ENCODE measurements at places on chromosomes 7 and 10.

DNA sequence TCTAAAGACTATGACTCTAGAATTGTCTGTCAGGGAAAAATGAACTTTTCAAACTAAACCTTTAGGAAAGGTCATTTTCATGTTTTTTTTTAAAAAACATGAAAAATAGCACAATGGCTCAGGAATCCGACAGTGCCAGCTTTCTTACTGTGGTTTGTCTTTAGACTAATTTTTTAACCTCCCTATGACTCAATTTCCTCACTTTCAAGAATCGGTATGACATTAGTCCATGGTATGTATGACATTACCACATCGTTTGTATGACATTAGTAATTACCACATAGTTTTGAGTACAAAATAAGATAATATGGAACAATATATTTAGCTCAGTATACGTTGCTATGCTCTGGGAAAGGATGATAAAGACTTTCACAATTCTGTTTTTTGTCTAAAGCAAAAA lies 383.2 kb downstream of the PTPRN2 start:
- DNase-seq = no peak

DNA sequence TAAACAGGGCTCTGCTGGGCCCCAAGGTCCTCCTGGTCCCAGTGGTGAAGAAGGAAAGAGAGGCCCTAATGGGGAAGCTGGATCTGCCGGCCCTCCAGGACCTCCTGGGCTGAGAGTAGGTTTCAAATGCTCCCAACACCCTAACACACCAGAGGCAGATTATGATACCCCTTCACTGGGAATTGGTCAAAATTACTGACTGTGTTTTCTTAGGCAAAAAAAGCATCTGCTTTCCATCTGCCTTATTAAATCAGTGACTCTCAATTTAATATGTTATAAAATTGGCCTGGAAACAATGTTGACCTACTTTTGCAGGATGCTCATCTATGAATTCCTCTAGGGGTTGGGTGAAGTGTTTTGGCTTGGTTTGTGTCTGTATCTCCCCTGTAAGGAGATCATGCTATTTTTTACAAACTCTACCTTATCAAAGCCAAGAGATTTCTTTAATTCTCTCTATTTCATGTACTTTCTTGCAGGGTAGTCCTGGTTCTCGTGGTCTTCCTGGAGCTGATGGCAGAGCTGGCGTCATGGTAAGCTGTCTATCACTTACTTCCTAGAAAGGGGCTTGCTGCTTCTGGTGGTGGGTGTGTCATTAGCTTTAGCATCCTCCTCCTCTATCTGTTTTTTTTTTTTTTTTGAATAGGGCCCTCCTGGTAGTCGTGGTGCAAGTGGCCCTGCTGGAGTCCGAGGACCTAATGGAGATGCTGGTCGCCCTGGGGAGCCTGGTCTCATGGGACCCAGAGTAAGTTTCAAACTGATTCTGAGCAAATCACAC lies 15.9 kb downstream of the COL1A2 start:
- DNase-seq = no peak

GRCh38 chr10:34666008-34666704 lies 148.9 kb downstream of the PARD3 start:
- DNase-seq = no peak

GRCh38 chr10:58932126-58932525 lies 244.3 kb upstream of the PHYHIPL start:
- DNase-seq = no peak

DNA sequence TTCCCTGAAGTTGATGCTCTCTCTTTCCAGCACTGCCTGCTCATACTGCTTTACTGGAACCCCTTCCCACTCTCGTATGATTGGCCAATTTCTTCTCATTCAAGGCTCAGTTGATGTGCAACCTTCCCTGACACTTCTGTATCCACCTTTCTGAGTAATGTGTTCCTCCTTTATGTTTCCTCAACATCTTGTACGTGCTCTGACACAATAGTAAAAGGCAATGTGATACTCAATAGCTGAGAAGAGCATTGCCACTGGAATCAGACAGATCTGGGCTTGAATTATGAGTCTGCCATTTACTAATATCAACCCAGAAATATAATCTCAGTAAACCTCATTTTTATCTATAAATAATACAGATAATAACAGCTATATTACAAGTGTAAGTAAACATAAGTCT lies 34.7 kb downstream of the ARL4A start:
- no peak for DNase-seq

GRCh38 chr7:40638545-40639320 lies 503.9 kb downstream of the SUGCT start:
- no peak for DNase-seq

- DNase-seq = no peak
Observed at GRCh38 chr7:72924386-72924732, 536 bp upstream of the POM121 start.

GRCh38 chr10:128035557-128035973 lies 90.7 kb downstream of the MKI67 start:
- DNase-seq = no peak

DNA sequence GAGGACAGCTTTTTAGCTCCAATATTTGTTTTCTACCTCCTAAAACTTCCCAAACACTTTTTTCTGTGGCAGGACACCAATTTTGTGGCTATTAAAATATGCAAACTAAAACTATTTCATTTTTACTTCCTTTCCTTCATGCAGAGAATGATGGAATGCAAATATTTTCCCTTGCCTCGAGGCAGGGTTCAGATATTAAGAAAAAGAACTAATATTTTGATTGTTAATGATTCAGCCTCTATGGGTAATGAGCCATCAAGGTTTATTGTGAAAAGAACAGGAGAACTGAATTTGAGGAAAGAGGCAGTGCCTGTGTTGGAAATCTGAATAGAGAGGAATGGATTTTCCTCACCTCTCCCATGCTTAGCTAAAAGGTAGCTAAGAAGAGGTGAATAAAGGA lies 43.1 kb upstream of the CASD1 start:
- DNase-seq = no peak

- DNase-seq = no peak
Observed at GRCh38 chr7:6221340-6222319, 50.8 kb downstream of the CYTH3 start.

GRCh38 chr10:73625004-73625883 lies 16.0 kb downstream of the MYOZ1 start:
- peak; percentile 27 for DNase-seq

DNA sequence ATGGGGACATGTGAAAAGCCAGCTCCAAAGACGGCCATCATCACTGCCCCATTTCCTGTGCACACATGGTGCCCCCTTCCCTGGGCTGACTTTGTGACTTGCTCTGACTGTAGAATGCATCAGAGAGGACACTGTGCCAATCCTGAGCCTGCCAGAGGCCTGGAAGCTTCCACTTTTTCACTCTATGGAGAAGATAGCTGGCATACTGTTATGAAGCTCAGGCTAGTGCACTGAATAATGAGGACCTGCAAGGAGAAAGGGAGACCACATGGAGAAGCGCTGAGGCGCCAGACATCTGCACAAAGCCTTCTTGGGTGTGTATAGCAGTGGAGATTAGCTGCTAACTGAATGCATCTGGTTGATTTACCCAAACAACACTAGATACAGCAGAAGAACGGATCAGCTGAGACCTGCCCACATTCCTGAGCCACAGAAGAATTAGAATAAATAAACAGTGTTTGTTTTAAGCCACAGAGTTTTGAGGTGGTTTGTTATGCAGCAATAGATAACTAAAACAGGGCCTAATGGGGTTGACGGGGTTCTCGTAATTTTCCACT lies 58.9 kb upstream of the C10orf90 start:
- DNase-seq = no peak

GRCh38 chr7:100157334-100158228 lies 942 bp downstream of the TRAPPC14 start:
- DNase-seq = no peak

DNA sequence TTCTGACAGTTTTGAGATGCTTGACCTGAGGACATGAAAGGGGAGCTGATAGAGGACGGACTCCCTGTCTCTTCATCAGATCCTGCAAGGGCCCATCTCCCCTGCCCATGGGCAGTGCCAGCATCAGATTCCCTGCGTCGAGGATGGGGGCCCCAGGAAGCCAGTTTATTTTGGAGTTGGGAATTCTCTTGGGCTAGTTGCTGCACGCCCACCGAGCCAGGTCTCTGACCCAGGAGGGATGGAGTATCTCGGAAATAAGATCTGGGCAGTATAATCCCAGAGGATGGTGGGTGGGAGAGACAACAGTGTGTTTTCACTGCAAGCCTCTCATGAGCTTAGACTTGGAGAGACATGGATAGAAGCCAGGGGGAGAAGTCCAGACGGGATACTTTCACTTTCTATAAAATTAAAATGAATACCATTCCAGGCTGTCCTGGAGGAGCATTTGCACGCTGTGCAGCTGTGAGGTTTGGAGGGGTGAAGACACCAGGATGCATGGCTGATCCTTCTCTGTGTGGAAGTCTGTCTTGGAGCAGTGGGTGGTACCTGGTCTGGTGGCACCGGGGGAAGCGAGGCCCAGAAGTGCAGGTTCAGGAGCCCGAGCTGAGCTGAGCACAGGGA lies 25.8 kb downstream of the DOCK1 start:
- DNase-seq = no peak

- DNase-seq = no peak
Observed at GRCh38 chr7:51013218-51013786, 230.6 kb upstream of the GRB10 start.

DNA sequence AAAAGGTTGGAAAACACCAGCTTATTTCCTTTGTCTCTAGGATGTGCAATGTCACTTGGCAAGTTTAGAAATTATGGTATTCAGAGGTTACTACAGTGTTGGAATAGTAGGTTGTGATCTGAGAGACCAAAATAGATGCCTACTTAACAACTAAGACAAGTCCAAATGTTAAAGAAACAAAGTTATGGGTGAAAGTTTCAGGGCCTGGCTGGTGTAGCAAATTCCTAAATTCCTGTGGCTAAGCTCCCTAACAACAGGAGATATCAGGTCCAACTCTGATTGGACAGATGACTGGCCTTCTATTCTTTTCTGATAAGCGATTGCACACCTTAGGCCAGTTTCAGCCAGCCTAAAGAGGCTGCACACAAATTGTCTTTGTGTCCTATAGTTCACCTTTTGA lies 873.5 kb downstream of the REEP3 start:
- DNase-seq = no peak

GRCh38 chr10:57898231-57898630 lies 369.5 kb downstream of the IPMK start:
- DNase-seq = no peak

GRCh38 chr7:121752706-121753105 lies 120.3 kb upstream of the PTPRZ1 start:
- DNase-seq = no peak

DNA sequence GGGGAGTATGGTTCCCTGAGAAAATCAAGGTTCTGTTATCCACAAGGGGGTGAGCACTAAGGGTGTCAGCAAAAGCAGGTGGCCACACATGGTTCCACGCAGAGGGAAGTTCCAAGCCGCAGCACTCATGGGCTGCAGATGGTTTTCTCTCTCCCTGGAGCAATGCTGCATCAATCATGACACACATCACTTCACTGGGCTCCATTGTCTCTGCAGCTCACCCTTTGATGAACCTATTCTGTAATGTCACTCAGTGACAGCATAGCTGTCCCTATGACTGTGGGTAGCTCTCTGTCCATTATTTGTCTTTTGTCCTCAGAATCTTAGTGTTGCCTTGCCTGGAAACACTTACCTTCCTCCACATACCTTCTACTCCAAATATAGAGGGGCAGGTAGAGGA lies 34.8 kb downstream of the LRRC18 start:
- DNase-seq = no peak

- DNase-seq = no peak
Observed at GRCh38 chr10:47376522-47377220, 7.4 kb downstream of the ZNF488 start.

GRCh38 chr10:132897516-132898381 lies 44.6 kb downstream of the CFAP46 start:
- no peak for DNase-seq

GRCh38 chr7:108480311-108480710 lies 24.1 kb upstream of the NRCAM start:
- no peak for DNase-seq

DNA sequence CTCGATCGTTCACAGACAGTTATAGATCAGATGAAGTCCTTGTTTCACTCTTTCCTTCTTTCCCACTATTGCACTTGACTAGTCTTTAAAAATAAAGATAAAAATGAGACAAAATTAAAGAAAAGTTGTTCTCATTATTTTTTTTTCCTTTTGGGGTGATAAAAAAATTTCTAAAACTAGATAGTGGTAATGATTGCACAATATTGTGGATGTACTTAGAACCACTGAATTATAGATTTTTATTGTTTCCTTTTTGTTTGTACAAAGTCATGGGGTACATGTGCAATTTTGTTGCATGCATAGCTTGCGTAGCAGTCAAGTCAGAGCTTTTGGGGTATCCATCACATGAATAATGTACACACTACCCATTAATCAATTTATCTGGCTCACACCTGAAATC lies 97.3 kb downstream of the PHTF2 start:
- DNase-seq = no peak

DNA sequence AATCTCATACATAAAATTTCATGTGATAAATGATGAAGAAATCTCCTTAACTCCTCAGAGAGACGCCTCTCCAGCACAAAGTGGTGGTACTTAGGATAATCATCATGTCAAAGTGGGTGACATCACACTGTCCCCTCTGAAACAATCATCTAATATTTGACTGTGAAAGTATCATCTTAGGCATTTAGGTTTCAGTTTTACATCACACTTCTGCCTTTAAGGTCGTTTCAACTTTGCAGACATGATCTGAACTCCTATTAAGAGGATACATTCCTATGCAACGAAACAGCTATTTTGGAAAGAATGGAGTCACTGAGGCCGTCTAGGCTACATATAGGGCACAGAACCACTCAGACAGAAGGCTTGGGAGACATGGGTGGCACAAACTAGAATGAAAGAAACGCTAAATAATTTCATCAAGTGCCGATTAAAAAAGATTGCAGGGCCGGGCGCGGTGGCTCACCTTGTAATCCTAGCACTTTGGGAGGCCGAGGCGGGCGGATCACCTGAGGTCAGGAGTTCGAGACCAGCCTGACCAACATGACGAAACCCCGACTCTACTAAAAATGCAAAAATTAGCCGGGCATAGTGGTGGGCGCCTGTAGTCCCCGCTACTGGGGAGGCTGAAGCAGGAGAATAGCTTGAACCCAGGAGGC lies 2.0 kb downstream of the VOPP1 start:
- DNase-seq = no peak

- DNase-seq = no peak
Observed at GRCh38 chr7:41847151-41847550, 144.3 kb upstream of the INHBA start.

GRCh38 chr10:359762-360161 lies 224.5 kb downstream of the ZMYND11 start:
- no peak for DNase-seq

- no peak for DNase-seq
Observed at GRCh38 chr10:124364674-124365073, 54.0 kb downstream of the OAT start.
